ENCODE measurements at places on chromosomes 12 and 14.
A peak's percentile ranks its signal among the peaks of the same experiment; 100 is the strongest.

DNA sequence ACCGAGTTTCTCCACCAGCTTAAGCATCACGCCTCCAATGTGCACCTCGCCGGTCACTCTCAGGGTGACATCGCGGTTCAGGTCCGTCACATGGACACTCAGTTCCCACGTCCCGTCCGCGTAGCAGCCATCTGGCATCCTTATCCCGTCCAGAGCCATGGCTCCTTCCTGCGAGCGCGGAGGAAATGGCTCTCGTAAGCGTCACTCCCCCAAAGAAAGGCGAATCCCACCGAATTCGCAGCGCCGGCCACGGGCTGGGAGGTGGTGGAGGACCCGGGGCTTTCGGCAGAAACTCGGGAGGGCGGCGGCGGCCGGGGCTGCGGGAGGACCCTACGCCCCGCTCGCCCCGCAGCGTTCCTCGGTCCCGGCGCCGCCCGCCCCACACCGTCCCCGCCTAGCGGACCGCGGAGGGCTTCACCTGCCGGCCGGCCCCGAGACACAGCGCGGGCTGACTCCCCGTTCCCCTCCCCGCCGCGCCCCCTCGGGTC lies 396 bp downstream of the FERMT2 start:
- DNase-seq: peak; percentile 42

DNA sequence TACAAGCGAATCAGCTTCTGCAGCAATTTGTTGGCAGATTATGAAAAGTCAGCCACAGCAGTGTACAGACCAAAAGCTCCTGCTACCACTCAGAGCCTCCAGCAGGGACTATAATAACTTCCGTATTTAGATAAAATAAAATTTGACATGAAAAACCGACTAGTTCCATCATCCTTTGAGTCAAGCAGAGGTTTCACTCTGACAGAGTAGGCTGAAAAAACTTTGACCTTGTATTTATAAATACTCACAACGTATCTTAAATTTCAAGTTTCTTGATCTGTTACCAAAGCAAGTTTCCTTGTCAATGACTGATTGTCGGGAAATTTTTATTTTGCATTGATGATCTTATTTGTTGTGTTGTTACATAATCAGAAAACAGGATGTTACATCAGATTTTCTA lies 283.4 kb downstream of the DAD1 start:
- peak; percentile 48 for DNase-seq

DNA sequence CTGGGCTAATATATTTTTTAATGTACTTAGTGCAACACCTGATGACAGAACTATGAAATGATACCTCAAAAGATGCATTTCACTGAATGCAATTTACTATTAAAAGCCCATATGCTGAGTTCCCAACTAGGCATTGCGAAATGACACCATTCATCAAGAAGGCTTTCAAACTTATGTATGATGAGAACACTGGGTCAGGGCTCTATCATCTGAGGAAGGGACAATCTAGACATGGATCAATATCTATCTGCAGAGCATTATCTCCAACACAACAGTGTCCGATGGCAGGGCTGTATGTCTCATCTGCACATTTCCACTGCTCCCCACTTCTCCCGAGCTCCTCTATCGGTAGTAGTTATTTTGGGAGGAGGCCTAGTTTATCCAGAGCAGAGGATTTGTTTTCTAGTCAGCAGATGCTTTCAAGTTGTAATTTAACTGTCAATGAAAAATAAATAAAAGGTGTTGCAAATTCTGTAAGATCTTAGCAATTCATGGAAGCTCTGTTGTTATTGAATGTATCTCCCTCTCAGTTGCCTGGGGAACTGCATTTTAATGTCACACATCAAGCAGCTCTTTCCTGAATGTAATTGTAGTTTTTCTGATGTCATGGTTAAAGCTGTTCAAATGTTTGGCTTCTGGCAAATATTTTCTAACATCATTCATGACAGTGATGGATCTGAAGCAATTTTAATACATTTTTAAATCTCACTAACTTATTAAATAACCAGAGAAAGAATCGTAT lies 7.4 kb upstream of the GCH1 start:
- DNase-seq: no peak

DNA sequence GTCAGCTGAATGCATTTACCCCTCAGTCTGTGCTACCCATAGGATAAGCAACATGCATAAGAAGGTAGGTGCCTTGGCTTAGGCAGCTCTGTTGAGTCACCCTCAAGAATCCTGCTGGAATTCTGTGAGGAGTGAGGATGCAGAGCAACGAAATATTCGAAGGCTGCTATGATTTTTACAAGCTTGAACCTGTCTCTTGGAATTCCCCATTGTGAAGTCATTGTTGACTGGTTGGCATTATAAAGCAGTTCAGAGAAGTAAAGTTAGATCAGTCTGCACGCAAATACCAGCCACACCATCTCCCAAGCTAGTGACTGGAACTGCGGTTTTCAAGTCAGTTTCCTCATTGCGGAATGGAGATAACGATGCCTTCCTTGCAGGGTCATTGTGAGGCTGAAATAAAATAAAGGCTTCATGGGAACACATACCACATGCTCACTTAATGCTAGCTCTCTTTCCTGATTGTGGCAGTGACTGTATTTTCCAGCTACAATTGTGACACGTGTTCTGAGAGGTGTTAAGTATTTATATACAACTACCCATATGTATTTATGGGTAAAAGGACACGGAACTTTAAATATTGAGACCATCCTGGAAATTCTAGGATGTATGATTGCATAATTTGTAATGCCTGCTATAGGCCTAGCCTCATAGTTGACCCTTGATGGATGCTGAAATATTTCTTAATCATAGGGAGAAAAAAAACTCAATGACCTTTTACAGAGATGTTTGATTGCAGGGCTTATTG lies 96.7 kb downstream of the ETV6 start:
- peak; percentile 41 for DNase-seq

GRCh38 chr12:81114226-81114625 lies 36.3 kb downstream of the ACSS3 start:
- no peak for DNase-seq

- no peak for DNase-seq
Measured at GRCh38 chr12:99381992-99382391, 265.6 kb upstream of the GARIN6 start.

GRCh38 chr12:65182012-65182739 lies 12.8 kb downstream of the LEMD3 start:
- DNase-seq: no peak

GRCh38 chr14:21241218-21241819 lies 27.9 kb downstream of the HNRNPC start:
- peak; percentile 53 for DNase-seq

DNA sequence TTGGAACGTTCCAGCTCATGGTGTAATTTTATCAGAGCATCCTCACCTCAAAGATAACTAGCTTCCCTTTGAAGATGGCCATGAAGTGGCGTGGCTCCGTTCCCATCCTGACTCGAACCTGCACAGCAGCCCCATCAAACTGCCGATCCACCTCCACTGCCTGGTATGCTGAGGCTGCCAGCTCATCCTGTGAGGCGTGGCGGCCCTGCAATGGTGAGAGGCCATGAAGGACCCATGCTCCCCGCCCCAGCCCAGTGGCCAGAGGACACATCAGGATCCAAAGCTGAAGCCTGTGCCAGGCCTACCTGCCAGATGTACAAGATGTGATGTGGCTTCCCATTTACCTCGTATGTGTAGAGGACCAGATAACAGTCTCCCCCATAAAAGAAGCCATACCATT lies 11.2 kb downstream of the AVIL start:
- DNase-seq: no peak

DNA sequence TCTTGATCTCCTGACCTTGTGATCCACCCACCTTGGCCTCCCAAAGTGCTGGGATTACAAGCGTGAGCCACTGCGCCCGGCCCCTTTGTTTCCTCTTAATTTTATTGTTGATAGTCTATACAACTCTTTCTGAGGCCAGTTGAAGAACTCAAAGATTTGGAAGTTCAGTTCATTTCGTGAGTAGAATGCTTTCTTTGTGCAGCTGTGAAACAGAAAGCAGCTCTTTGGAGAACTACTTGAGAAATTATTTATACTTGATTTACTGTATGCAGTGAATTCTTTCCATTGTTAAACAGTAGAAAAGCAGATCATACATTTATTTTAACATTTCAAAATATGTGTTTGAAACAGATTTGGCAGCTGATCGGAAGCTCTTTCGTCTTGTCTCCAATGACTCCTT lies 69.3 kb downstream of the PCNX1 start:
- DNase-seq: no peak

DNA sequence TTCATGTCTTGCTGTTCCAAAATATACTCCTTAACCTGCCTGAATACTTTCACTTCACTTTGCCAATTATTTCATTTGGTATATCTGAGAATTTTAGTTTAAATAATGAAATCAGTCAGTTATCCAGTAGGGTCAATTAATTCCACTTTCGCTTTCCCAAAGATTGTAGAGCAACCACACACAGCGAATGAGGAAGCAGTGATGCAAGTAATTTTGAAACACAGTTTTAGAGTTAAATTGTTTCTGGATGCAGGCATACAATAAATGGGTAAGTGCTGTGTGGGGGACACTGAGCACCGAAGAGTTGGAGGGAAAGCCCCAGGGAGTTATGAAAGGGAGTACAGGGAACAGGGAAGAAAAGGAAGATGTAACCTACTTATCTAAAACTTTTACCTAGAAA lies 62.8 kb downstream of the TSHR start:
- no peak for DNase-seq

- peak; percentile 59 for DNase-seq
Measured at GRCh38 chr12:50581226-50582184, 76.7 kb downstream of the DIP2B start.

GRCh38 chr12:68377881-68378280 lies 45.7 kb upstream of the MDM1 start:
- no peak for DNase-seq

- DNase-seq: no peak
Measured at GRCh38 chr12:57142727-57143126, 4.7 kb downstream of the LRP1-AS start.

DNA sequence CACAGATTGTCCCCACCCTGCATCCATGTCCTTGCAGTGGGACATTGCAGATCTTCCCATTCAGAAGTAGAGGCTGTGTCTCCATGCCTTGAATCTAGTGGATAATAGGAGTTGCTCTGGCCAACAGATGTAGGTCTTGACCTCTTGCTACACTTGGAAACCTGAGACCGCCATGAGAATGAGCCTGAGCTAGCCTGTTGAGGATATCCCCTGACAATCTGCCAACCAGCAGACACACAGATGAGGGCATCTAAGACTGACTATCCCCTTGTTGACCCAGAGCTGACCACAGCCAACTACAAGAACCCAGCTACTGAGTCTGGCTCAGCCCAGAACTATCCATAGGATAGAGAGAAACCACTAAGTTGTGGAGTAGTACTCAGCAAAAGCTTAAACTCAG lies 161.1 kb upstream of the NOS1 start:
- no peak for DNase-seq

DNA sequence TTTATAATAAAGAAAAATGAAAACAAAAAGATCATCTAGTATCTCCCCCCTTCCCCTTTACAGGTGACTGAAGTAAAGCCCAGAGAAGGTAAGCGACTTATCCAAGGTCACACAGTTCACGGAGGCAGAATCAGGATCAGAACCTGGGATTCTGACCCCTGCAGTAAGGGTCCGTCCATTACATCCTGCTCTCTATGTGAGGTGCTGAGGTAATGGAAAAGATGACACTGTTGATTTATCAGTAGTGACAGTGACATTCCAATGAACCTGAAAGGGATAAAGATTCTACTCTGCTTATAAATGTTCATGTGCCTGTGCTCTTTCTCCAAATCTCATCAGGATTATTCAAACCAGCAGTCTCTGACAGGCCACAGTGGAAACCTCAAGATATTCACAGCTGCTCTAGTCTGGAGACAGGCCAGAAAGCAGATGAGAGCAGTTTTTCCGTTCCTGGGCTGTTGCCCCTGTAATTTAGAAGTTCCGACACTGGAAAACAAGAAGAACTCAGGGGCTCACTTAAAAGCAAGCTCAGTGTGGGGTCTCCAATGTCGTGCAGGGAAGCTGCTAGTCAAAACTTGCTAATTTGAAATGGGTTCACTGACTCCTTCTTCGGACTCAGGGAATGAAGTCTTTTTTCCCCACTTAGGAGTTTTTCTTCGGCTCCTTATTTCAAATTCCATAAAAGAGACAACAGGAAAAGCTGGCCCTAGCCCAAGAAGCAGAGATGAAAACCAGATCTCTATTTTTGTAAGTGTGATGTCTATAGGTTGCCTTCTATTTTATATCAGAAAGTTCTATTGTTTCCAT lies 131.8 kb upstream of the EEA1 start:
- peak; percentile 90 for DNase-seq

DNA sequence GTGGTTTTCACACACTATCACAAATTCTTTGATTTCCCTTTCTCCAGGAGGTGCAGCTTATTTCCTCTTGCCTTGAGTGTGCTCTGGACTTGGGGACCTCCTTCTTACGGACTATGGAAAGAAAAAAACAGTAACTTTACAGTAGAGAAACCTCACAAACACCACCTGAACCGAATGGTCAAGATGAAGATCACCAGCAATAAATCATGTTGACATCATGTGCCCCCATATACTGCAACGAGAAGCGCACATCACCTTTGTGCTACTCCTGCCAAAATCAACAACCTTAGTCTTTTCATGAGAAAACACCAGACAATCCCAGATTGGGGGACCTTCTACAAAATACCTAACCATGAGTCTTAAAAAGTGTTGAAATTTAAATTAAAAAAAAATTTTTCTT lies 13.3 kb upstream of the NYNRIN start:
- no peak for DNase-seq

DNA sequence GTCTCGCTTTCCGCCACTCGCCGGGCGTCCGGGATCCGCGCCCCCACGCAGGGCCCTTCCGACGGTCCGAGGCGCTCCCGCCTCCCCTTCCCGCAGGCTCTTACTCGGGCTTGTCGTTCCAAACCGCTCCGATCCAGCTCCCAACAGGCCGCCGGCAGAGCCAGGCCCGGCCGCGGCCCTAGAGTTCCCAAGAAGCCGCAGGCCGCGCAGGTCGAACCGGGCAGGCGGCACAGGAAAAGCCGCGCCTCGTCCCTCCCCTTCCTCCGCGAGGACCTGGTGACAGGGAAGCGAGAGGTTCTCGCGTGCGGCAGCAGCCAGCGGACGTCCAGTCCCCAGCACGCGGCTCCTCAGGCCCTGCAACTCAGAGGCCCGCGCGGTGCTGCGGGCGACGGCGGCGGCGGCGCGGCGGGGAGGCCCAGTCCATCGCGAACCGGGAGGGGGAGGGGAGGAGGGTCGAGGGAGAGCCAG lies 272 bp downstream of the HECTD1 start:
- no peak for DNase-seq

GRCh38 chr12:52848661-52849255 lies at the start of gene KRT78:
Gene KRT78 (minus strand): TSS chr12:52848994. CDS start chr12:52848930, 64 bp downstream.
- DNase-seq: no peak

GRCh38 chr14:100105357-100106169 lies 40.3 kb downstream of the EVL start:
- no peak for DNase-seq

GRCh38 chr12:53147181-53147580 lies 33.3 kb upstream of the ZNF740 start:
- no peak for DNase-seq

DNA sequence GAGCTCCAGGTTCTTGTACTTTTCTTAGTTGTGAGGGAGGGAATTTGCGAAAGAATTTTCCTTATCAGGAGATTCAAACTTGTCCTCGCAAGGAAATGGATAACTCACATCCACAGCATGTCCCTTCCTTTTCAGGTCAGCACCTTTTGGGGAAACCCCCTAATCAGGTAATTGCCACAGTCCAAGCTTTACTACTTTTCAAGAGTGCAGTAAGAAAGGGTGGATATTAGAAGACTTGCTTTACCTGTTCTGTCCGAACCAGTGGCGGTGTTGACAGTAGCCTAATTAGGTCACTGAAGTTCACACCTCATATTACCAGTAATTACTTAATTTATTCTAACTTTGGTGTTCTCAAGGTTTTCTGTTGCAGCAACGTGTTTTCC lies 6.7 kb upstream of the C12orf50 start:
- no peak for DNase-seq

GRCh38 chr12:96365604-96366380 lies 34.4 kb downstream of the CDK17 start:
- DNase-seq: no peak
